ENCODE measurements at places on chromosomes 7 and 10. TPM values are rescaled to one million over a fixed set of nuclear protein-coding genes. Genes with fewer than 3 reads are reported as not detected.
A peak's percentile ranks its signal among the peaks of the same experiment; 100 is the strongest.

CPA5 gene
- not detected for total RNA-seq

PTPN20 gene
- 0.25 TPM for total RNA-seq

DNA sequence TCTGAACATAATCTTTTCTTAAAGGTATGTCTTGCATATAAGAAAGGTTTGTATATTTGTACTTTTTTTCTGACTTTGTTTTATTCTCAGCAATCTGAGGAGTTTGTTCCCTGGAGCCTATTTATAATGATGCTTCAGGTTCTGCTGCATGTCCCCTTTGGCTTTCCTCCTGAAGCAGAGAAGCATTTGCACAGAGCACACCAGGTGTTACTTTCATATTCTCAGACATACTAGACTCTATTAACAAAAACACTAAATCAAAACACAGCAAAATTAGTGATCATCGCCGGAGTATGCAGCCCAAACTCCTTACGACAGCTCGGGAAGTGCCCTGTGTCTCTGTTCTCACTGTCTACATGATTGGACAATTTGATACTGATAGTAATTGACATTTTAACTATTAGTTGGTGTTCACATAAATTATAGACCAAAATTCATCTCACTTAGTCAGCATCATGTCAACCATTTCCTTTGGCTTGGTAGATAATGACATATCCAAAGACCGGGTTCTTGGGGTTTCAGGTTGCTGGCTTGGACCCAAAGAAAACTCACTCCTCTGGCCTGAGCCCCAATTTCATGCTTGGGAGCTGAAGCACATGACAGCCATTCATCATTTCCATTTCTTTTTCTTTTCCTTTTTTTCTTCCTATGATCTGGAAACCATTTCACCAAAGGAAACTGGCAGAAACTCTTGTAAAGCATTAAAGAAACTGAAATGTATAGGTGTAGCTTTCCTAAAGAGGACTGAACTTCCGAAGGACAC, 400.1 kb upstream of the NRP1 start:
- no peak for DNase-seq

DNA sequence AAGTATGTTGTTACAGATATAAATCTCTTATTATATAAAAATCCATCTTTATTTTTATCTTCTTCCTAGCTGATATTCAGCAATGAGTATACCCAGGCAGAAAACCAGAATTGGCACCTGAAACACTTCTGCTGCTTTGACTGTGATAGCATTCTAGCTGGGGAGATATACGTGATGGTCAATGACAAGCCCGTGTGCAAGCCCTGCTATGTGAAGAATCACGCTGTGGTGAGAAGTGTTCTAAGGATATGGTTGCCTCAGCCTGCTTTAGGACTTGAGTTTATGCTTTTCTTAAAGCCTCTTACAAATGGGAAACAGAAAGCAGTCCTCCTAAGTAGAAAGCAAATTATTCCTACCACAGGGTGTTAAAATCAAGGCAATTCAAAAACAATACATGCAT, 41.9 kb downstream of the TES start:
- no peak for DNase-seq

GRCh38 chr10:95374597-95375209, 83.9 kb upstream of the PDLIM1 start:
- DNase-seq = peak; percentile 84

All from activated CD4-positive, alpha-beta T cell treated with anti-CD3 and anti-CD28 coated beads, Interleukin-2, amount 10 ng/mL, durations not matched to agents 7 days and 5 days (primary cell).